ENCODE measurements at places on chromosomes 12 and 14.

DNA sequence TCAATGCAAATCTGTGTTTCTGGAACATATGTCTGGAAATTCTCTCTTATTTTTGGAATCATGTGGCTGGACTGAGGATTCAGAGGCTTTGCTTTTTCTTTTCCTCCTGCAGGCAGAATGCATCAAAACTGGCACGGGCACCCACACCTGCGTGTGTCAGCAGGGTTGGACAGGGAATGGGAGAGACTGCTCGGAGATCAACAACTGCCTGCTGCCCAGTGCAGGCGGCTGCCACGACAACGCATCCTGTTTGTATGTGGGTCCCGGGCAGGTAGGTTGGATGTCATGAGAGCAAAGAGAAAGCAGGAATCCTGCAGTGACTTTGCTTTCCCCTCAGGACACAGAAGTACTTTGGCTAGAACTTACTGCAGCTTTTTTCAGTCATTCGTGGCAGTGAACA, 90.3 kb downstream of the STAB2 start:
- no peak for DNase-seq

GRCh38 chr12:113418213-113418879, 3.8 kb upstream of the SDSL start:
- no peak for DNase-seq

- peak; percentile 19 for DNase-seq
Measured at GRCh38 chr12:76183459-76184186, 99.1 kb upstream of the NAP1L1 start.

- no peak for DNase-seq
Measured at GRCh38 chr12:26633591-26634210, 199.3 kb downstream of the ITPR2 start.

DNA sequence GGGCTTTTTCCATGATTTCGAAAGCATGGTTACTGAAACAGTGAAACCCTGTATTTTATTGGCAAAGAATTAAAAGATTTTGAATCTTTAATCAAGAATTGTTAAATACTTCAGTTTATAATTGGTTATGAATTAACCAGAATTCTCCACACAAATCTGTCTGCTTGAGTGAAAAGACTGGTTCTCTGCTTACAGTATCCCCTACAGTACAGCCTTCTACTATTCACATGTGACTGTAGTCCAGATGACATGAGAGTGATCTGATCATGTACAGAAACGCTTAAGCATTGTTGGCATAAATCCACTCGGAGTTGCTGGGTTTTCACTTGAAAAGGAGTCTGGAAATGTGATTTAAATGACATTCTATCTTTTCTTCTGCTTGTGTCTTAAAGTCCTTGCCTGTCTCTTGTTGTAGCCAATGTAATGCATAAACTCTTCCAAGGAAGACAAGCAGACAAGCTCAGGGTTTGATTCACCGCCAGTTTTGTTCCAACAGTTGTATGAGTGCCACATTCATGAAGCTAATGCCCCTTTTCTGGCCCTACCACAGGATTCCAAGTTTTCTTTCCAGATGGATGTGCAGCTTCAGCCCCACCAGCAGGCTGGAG, 222.0 kb upstream of the LRIG3 start:
- no peak for DNase-seq

- no peak for DNase-seq
Measured at GRCh38 chr14:91373591-91374254, 43.9 kb downstream of the CCDC88C start.

- no peak for DNase-seq
Measured at GRCh38 chr14:64196056-64196455, 98.1 kb downstream of the ESR2 start.

GRCh38 chr14:54529811-54530210, 20.1 kb downstream of the CGRRF1 start:
- no peak for DNase-seq

- no peak for DNase-seq
Measured at GRCh38 chr12:116420227-116420880, 138.8 kb upstream of the MAP1LC3B2 start.

DNA sequence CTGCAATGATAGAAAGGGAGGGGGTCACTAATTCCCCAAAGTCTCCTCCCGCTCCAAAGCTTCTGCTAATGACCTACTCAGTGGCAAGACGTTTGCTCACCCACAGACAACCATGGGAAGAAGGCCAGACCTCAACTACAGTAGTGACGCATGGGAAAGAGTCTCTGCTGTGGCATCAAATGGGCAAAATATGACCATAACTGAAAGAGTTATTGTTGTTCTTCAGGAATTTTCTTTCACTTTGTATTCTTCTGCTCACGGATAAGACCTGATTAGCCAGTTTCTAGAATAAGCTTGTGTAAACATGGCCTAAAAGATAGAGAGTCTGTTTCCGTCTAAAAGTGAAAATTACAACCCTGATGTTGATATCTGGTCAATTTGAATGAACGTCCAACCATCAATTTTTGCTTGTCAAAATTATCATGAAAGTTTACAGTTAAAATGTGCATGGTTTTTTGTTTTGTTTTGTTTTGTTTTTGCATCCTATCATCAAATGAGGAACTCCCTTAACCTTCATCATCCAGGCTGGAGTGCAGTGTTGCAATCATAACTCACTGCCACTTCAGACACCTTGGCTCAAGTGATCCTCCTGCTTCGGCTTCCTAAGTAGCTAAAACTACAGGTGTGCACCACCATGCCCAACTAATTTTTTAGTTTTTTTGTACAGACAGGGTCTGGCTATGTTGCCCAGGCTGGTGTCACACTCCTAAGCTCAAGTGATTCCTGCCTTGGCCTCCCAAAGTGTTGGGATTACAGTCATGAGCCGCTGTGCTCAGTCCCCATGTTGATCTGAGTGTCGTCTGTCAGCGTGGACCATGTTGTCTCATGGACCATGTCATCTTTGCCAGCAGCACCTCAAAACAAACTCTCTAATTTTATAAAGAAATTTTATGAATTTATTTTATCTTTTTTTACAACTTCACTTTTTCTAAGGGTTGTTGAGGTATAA, 7.0 kb downstream of the KRT6B start:
- no peak for DNase-seq

- DNase-seq: no peak
Measured at GRCh38 chr14:51792809-51793208, 67.6 kb upstream of the GNG2 start.

DNA sequence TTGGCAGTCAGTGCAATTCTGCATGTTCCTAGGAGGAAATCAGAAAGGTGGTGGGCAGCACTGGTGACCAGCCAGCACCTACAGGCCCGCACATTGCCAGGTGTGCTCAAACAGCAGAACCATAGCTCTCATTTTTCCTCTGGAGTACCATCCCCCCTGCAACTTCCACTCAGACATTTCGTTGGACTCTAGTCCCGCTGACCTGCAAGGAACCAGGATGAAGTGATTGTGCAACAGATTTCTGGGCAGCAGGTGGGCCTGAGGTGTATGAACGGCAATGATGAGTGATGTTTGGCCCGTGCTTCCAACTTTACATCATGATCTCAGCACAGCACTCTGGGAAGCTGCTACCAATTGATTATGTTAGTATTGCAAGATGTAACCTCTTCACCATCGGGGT, 129.9 kb downstream of the NTF3 start:
- DNase-seq: no peak

- DNase-seq: no peak
Measured at GRCh38 chr12:68011882-68012207, 22.6 kb downstream of the IFNG-AS1 start.

GRCh38 chr12:28882444-28882843, 266.6 kb upstream of the FAR2 start:
- peak; percentile 89 for DNase-seq

- DNase-seq: no peak
Measured at GRCh38 chr12:61414470-61414869, 845.7 kb upstream of the USP15 start.

DNA sequence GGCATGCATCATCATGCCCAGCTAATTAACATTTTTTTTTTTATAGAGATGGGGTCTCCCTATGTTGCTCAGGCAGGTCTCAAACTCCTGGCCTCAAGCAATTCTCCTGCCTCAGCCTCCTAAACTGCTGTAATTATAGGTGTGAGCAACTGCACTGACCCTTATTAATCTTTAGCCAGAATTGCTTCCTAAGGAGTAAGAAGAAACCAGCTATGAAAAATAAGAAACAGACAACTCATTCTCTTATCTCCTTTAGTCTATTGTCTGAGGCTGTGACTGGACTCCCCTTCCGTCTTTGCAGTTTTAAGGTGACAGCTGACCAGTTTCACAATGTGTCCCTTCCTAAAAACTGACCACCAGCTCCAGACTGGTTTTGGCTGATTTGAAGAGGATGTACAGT, 52.4 kb downstream of the EMP1 start:
- DNase-seq: no peak

DNA sequence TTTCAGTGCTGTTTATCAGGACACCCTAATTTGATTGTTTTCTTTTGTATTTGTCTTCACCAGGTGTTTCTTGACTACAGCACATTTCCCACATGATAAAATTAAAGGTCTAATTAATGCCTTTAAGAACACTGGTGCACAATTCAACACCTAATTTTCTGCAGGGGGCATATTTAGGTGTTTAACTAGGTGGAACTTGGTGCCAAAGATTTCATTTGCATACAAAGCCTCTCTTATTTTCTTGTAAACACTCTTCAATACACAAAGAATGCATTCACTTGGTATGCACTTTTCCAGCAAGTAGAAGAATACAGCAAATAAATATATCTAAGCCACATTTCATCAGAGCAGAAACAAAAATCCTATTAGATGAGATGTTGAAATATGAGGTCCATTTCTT, 646.2 kb upstream of the FOXG1 start:
- no peak for DNase-seq

DNA sequence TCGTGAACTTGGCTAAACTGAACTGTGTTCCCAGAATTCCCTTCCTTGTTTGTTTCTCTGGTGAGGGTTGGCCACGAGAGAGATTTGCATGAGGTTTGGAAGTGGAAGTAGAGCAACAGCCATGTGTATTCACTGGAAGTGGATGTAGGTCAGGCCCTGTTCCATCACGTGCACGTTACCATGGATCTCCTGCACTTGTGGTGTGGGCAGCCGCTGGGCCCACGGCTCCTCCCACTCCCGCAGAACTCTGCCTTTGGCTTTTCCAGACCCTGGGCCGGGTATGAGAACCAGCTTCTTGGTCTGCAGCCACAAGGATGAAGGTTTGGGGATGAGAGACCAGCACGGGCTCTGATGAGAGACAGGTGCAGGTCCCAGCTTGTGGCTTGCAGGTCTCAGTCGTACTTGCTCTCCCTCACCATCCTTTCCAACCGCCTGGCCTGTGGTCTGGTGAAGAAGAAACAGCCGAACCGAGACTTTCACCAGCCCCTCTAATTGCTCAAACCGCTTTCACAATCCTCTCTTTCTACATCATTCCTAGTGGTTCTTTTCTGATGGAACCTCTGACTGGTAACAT, 94.9 kb downstream of the DUSP16 start:
- no peak for DNase-seq

DNA sequence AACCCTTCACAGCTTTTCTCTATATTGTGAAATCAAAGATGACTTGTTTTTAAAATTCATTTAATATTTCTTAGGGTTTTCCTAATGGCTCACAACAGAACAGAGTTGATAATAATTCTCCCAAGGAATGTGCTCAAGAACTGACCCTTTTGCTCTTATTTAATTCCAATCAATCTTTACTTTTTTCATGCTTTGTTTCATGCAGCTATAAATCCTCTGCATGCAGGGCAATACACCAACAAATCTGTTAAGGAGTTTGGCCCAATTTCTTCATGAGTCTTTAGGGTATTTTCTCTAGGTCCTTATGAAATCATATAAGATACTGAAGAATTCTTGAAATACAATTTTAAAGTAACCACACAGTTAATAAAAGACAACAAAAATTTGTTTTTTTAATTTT, 264.2 kb downstream of the SLC6A15 start:
- no peak for DNase-seq

- peak; percentile 52 for DNase-seq
Measured at GRCh38 chr12:70241845-70242244, 1.4 kb upstream of the CNOT2 start.

DNA sequence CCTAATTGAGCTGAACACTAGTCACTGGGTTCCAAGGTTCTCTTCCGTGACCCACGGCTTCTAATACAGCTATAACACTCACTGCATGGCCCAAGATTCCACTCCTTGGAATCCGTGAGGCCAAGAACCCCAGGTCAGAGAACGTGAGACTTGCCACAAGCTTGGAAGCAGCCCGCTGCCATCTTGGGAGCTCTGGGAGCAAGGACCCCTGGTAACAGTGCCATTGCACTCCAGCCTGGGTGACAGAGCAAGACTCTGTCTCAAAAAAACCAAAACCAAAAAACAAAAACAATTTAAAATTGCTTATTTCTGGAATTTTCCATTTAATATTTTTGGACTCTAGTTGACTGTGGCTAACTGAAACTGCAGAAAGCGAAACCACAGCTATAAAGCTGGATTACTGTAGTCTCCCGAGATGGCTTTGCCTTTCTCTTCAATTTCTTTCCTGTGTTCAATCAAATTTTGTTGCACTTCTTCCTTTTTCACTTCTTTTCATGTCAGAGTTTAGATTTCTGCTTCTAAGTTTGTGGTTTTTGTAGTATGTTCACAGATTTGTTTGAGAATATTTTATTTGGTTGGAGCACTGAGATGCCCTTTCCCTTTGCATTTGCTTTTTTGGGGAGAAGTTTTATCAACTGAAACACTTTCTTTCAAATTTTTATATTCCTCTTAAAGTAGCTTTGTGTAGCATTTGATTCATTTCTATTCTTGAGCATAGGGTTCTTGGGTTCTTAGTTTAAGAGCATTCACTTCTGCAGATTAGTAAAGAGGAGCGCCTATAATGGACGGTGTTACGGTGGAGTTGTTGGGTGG, 44.6 kb downstream of the DDHD1 start:
- DNase-seq: peak; percentile 69

DNA sequence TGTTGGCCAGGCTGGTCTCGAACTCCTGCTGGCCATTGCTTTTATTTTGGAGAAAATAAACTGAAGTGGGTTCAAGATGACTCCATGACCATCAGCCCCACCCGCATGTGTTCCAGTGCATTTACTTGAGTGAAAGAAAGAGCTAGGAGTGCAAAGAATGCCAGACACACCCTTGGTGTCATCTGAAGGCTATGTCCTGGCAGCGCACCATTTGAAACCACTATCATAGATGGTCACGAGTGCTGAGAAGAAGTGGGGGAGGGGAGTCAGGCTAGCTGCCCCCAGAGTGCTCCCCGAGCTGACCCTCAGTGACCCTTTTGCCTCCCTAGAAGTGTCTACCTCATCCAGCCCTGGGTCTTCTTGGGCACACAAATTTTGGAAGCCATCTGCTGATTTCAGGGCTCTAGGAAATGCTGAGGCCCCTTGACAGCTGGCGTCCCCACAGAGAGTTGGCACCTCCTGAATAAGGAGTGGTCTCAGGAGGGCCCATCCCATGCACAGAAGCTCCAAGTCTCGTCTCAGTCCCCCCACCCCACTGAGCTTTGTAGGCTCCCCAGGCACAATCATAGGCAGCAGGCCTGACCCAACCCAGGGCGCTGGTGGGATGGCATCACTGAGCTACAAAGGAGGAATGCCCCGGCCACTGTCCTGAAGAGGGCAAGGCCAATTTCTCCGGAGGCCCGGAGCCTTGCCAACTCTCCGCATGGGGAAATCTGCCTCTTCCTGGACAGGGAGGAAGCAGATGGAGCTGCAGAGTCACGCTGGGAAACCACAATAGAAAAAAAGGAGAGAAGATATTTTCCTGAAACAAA, 28.0 kb downstream of the PXN start:
- DNase-seq: peak; percentile 27
